ENCODE measurements at places on chromosomes 16 and 17. TPM values are rescaled to one million over a fixed set of nuclear protein-coding genes. Genes with fewer than 3 reads are reported as not detected.

The TM4SF5 gene
- total RNA-seq: not detected

The FAM83G gene
- 15.1 TPM for total RNA-seq

The CACNG5 gene
- not detected for total RNA-seq

The TERB1 gene
- total RNA-seq: not detected

The PRAC1 gene
- not detected for total RNA-seq

The NPIPA7 gene
- 2.9 TPM for total RNA-seq

DNA sequence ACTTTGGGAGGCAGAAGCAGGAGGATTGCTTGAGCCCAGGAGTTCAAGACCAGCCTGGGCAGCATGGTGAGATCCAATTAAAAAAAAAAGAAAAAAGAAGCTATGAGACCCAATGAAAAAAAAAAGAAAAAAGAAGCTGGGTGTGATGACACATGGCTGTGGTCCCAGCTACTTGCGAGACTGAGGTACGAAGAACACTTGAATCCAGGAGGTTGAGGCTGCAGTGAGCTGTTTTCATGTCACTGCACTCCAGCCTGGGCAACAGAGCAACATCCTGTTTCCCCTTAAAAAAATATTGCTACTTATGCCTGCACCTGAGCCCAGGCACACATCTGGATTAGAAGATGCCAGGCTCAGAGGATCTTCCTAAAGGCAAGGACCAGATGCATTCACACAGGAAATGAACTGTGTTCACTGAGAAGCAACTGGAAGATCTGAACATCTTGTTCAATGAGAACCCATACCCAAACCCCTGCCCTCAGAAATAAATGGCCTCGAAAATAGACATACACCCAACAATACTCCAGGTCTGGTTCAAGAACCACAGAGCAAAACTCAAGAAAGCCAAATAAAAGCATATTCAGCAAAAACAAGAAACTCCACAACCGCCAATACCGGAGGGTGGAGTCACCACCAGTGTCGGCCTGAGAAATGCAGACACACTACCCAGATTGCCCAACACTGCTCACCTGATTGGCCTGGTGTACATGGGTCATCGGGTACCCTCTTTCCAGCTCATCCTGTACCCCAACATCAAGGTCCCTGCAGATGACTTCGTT is 4.4 kb downstream of the RNF135 start:
- DNase-seq: no peak

DNA sequence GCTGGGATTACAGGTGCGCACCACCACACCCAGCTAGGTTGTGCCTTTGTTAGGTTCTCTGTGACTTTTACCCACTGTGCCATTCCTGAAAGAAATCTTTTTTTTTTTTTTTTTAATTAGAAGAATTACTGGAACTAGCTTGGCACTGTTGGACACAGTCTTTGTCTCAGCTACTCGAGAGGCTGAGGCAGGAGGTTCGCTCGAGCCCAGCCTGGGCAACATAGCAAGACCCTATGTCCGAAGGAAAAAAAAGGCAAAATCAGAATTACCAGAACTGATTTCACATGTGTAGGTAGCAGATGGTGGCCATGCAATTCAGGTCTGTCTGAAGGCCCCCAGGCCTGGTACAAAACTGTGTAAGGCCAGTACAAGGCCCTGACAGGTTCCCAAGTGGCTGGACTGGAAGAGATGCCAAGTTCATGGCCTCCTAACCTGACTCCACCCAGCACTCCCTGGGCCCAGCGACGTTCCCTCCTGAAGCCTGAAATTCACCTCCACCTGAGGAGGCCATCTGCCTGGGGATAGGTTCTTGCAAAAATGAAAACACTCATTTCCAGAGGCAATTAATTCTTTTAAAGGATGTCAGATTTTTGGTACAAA is 23.0 kb downstream of the CARHSP1 start:
- DNase-seq: no peak

DNA sequence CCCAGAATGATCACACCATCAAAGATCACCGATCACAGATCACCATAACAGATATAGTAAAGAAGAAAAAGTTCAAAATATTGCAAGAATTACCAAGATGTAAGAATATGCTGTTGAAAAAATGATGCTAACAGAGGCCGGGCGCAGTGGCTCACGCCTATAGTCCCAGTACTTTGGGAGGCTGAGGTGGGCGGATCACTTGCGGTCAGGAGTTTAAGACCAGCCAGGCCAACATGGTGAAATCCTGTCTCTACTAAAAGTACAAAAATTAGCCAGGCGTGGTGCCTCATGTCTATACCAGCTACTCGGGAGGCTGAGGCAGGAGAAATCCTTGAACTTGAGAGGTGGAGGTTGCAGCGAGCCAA is 53.2 kb downstream of the CPPED1 start:
- no peak for DNase-seq

DNA sequence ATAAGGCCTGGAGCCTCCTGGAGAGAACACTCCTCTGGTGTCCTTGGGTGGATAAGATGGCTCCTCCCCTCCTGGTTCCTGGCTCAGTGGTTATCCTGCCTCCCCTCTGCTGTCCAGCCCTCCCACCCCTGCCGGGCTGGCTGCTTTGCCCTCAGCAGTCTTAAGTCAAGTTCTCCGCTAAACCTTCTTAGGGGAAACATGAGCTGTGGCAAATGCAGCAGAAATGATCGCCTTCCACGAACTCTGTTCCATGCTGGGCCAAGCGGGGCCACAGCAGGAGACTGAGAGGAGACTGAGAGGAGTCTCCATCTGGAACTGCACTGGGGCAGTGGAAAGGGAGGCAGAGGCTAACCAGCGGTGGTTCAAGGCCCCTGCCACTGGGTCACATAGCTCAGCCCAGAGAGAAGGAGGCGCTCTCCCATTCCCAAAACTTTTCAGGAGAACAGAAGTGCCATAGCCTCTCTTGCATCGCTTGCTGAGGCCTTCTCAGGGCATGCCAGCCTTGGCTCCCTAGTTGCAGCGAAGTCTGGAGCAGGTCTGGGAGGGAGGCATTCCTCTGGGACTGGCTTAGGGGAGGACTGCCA is 26.9 kb downstream of the TNS4 start:
- DNase-seq: no peak

DNA sequence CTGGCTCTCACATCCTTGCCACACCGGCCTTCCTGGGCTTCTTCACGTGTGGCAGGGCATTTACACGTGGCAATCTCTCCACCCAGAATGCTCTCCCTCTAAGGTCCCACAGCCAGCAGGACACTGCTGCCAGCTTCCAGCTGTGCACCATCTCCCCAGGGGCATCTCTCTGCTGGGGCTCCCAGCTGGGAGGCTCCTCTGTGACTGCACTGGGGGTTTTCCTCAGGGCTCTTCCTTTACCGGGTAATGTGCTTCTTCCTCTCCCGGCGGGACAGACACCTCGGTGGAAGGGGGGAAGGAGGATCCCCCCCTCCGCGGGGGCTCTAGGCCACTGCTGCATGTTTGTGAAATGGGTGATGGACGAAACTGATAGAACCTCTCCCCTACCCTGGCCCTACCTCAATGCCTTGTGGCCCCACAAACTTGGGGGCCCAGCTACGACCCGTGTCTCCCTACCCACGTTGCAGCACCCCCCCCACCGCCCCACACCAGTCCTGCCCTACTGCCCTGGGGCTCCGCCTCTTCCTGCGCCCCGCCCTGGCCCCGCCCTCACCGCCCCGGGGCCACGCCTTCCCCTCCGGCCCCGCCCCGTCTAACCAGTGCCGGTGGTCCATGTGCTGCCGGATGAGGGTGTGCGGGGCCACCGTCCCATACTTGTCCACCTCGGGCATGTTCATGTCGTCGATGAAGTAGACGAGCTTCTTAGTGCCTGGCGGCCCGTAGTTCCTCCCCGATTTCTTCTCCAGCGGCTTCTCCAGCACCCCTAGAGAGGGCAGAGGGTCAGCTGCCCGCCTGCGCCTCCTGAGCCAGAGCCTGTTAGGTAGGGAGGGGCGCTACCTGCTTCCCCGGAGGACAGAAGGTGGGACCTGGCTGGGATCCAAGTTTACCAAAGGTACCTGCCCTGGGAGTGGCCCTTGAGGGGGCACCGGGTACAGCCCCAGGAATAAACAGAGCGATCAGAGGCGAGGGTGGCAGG is 92.6 kb downstream of the DNAH17 start:
- DNase-seq: peak; percentile 62

GRCh38 chr17:302300-302698 is 50.3 kb downstream of the RPH3AL start:
- no peak for DNase-seq
